ENCODE measurements at places on chromosomes 2 and 18.

DNA sequence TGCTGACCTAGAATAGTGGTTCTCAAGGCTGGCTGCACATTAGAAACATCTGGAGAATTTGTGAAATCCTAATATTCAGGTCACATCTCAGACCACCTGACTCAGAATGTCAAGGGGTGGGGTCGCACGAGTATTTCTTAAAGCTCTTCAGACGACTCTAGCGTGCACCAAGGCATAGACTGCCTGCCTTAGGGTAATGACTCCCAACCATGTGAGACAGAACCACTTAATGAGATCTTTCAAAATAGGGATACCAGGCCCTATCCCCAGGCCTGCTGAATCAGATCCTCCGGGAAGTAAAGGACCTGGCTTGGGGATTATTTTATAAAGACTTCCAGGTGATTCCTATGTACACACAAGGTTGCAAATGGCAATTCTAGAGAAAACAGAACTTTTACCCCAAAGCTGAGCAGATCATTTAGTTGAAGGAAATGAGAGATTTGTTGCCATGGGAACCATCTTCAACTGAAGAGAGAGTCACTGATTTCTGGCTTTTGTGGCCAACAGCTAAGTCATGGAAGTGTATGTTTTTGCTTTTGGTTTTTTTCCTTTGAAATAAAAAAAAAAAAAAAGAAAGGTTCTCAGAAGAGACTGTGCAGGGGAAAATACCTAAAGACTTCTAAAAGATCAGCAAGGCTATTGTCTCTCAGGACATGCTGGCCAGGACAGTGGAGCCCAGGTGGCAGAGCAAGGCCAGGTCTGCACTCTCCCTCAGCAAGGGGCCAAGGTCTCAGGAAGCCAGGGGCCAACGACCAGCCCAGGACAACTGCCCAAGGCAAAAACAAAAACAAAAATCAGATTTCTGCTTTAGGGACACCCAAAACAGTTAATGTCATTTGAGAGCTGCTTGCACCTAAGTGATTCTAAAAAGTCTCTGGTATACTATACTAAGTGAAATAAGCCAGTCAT, 15.3 kb upstream of the LOXHD1 start:
- DNase-seq, result no peak

DNA sequence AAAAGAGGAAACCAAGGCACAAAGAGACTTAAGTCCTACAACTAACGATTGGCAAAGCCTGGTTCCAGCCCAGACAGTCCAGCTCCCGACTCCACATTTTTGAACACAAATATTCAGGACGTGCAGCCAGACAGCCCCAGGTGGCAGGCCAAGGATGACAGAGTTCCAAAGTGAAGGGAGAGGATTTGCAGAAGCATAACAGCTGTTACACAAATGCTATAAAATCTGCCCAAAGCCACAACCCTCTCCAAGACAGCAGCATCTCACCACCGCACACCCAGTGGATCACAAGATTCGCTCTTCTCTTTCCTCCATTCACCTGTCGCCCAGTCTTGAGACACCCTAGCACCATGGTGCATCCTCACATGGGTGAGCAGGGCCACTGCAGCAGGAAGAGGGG, 227.1 kb upstream of the ID2 start:
- DNase-seq, result no peak

DNA sequence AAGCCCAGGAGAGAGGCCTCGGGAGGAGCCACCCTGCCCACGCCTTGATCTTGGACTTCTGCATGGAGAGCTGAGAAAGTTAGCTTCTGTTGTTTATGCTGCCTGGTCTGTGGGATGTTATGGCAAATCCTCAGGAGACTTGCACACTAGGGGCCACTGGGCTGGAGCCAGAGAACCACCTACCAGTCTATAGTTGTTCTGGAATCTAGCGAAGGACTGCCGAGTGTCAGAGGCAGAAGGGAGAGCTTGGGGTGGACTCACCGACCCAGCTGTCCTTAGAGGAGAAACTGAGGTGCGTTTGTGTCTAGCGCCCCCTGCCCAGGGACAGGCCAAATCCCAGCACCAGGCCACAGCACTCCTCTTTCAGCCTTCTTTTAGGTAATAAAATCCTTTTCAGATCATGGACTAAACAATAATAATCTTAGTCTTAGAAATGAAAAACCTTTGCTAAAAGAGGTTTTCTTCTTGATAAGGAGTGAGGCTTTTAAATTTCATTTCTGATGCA, 398.7 kb upstream of the SALL3 start:
- DNase-seq, result no peak

- DNase-seq, result no peak
Measured at GRCh38 chr2:183348492-183348891, 224.2 kb downstream of the NUP35 start.

GRCh38 chr2:39511219-39511604, 74.1 kb upstream of the MAP4K3 start:
- no peak for DNase-seq

GRCh38 chr2:48412443-48413250, 117.3 kb upstream of the STON1 start:
- DNase-seq, result no peak

GRCh38 chr2:152573168-152573567, 144.1 kb downstream of the PRPF40A start:
- DNase-seq, result no peak

GRCh38 chr2:9107168-9108025, 99.2 kb upstream of the ASAP2 start:
- DNase-seq, result no peak

DNA sequence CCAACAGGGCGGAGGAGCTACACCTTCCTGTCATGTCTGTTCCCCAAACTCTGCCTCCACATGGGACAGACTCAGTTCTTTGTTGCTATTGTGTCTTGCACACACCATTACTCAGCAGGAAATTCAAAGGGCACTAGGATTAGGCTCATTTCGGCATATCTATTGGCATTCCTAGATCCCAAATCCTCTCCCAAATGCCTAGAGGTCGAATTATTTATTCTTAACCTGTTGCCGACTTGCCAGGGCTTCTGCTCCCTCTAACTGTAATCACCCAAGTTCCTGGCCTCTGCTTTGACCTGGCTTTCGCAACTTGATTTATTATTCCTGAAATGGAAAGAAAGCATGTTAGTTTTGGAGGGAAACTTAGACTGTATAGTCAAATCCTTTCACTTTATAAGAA, 67.8 kb upstream of the ST6GAL2 start:
- DNase-seq, result no peak

DNA sequence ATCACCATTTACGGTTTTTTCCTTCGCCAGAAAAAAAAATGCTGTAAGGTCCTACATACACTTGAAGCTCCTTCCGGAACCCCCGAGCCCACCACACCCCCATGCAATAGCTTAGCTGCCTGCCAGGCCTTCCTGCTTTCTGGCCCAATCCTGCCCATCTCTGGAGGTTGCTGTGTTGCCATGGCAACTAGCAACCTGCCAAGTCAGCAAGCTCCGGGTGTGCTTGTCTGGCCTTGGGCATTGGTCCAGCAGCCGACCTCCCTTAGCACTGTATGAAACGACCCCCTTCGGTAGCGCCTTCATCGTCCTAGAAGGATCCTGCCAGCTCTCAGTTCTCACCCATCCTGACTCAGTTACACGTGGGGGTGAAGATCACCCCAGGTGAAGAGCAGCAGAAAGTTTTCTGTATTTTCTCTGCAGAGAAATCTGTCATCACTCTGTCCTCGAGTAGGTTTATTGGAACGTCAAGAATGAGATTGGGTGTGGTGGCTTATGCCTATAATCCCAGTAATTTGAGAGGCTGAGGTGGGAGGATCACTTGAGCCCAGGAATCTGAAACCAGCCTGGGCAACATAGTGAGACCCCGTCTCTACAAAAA, 47.4 kb upstream of the MTCL1 start:
- no peak for DNase-seq

- no peak for DNase-seq
Measured at GRCh38 chr2:216765761-216766262, 70.5 kb upstream of the IGFBP5 start.

GRCh38 chr2:98378901-98379300, 32.6 kb downstream of the CNGA3 start:
- no peak for DNase-seq

GRCh38 chr2:224183086-224183485, 144.0 kb upstream of the SERPINE2 start:
- DNase-seq, result no peak

DNA sequence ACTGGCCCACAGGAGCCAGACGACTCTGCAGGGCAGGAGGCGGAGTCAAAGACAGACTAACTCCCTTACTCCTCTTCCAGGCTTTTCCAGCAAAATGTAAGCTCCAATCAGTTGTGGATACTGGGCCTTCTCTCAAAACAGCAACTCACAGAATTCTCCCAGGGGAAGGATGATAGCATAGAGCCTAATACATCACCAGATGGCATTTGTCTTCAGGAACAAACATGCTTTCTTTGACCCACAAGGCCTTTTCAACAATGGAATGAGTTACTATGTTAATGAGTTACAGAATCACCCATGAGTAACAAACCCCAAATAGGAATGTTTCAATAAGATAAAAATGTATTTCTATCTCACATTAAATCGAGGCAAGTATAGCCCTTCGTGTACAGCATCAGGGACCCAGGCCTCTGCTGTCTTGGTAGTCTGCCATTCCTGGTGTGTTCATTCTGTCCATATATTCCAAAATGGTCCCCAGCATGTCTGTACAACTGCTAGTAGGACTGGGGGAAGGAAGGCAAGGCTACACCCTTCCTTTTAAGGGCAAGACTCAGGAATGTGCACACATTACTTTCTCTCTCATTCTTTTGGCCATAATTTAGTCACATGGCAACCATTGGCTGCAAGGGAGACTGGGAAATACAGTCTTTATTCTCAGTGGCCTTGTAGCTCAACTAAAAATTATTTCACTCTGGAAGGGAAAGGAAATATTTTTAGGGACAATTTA, 76.4 kb downstream of the BOD1L2 start:
- DNase-seq, result no peak
